ENCODE measurements at places on chromosomes 5 and 9.

DNA sequence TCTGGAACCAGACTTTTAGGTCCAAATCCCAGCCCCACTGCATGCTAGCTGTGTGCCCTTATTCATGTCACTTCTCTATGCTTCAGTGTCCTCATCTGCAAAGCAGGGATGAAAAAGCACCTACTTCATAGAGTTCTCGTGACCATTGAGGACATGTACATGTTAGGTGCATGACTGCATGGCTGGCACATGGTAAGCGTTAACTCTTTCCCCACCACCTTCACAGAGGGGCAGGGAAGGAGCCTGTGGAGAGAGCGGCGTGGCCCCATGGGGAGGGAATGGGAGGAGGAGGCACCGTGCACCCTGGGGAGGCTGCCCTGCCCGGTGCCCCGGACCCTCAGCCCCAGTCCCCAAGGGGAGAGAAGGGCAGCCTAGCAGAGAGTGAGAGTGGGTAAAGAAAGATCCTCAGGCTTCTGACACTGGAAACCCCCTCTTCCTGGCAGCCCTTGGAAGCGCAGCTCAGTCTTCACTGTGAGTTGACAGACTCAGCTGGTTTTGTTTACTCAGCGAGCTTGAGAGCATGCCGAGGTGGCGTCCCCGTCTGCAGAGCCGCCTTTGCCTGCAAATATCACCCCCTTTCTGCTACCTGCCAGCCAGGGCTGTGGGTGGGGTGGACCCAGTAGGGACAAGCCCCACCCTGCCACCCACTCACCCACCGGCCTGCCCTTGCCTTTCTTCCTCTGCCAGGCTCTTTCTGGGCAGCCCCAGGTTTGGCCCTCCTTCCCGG lies 10.6 kb upstream of the ANGPTL2 start:
- no peak for DNase-seq

- DNase-seq, result no peak
Observed at GRCh38 chr5:17287501-17288155, 70.2 kb downstream of the BASP1 start.

GRCh38 chr5:98750693-98751092 lies 22.8 kb upstream of the RGMB start:
- DNase-seq, result no peak

- no peak for DNase-seq
Observed at GRCh38 chr9:1877951-1878350, 137.2 kb upstream of the SMARCA2 start.

DNA sequence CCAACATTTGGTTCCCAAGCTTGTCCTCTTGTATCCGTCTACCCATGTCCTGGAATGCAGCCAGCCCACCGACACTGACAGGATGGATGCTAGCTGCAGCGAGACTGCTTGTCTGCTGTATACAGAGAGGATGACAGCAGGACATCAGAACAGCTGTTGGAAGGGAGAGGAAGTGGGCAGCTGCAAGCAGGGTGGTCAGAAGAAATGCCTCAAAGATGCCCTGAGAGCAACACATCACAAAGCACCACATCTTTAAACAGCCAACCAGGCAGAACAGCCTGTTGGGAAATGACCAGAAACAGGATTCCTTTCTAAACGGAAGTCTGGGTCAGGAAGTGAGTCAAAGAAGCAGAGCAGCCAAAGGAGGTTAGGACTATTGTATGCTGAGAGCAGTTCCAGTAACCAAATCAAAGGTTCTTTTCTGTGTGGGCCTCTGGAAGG lies 219.1 kb downstream of the NDUFS4 start:
- DNase-seq, result no peak

- DNase-seq, result no peak
Observed at GRCh38 chr5:147448766-147449165, 61.1 kb downstream of the DPYSL3 start.

DNA sequence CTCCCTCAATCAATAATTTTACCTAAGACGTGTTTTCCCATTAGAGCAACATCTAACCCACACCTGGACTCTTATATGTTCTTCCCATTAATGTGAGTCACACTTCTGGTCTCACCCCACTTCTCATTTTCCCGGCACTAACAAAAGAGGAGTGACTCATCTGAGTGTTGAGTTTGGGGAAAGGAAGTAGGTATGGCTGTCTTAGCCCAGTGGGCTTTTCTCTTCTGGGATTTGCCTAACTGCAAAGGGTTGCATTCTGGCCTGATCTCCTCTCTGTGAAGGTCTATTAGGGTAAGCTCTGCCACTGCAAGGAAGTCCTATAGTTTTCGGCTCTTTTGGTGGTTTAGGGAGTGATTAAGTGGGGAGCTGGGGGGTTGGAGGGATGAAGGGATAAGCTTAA lies 195.6 kb downstream of the KIAA0825 start:
- no peak for DNase-seq

- DNase-seq, result no peak
Observed at GRCh38 chr5:178476972-178477754, 113.0 kb downstream of the COL23A1 start.

- DNase-seq, result no peak
Observed at GRCh38 chr5:77117161-77117560, 30.1 kb upstream of the ZBED3 start.

DNA sequence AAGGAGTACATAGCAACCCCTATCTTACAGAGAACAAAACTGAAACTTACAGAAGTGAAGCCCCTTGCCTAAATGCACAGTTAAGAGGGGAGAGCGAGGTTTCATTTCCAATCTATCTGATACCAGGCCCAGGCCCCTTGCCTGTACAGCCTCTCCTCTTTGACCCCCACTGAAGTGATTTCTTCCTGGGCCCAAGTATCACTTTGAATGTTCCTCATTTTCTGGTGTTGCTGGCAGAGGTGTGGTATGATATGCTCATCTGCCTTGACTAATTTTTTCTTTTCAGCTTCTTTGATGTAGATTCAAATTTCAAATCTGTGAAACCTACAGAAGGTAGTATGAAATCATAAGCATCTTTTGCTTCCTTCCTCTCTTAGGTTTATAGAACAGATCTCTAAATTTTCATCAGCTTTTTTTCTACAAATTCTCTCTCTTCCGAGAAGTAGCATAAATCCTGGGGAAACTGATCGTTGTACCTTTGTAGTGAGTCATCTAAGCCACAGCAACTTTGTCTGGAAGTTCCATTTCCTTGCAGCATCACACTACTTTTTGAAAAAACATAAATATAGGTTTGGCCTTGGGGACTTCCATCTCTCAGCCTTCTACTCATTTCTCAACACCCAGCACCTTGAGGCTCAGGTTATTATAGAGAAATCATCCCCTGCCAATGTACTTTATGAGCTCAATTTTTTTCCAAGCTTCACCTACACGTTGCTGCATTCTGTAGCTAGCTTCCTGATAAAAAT lies 402.4 kb upstream of the PTGER4 start:
- no peak for DNase-seq

DNA sequence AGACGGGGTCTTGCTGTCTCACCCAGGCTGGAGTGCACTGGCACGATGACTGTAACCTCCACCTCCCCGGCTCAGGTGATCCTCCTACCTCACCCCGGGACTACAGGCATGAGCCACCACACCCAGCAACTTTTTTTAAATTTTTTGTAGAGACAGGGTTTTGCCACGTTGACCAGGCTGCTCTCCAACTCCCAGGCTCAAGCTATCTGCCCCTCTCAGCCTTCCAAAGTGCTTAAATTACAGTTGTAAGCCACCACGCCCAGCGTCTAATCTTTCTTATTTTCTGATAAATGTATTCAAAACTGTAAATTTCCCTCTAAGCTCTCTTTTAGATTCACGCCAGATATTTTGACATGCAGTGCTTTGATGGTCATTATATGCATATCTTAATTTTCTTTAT lies 10.3 kb downstream of the FRRS1L start:
- DNase-seq, result no peak

DNA sequence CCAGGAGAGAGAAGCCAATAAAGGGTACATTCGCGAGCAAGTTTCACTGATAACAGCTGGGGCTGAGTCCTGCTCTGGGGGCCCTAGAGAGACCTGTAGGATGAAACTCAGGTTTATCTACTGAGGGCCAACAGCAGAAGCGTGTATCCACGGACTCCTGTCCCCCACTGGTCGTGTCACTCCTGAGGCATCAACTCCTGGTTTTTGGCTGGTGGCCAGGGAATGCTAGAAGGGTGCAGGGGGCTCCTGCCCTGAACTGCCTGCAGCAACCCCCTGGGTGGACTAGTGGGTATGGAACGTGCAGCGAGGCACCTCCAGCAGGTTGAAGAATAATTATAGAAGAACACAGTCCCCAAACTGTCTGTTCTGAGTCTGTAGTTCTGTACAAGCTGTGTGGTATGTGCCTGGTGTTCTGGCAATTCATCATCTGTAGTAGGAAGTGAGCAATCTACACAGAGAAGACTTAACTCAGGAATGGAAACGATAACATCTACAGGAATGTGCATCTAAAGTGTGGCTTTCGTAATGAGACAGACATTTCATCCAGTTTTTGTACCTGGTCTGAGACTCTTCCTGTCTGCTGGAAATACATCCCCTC lies 64.5 kb upstream of the GNA14 start:
- no peak for DNase-seq

DNA sequence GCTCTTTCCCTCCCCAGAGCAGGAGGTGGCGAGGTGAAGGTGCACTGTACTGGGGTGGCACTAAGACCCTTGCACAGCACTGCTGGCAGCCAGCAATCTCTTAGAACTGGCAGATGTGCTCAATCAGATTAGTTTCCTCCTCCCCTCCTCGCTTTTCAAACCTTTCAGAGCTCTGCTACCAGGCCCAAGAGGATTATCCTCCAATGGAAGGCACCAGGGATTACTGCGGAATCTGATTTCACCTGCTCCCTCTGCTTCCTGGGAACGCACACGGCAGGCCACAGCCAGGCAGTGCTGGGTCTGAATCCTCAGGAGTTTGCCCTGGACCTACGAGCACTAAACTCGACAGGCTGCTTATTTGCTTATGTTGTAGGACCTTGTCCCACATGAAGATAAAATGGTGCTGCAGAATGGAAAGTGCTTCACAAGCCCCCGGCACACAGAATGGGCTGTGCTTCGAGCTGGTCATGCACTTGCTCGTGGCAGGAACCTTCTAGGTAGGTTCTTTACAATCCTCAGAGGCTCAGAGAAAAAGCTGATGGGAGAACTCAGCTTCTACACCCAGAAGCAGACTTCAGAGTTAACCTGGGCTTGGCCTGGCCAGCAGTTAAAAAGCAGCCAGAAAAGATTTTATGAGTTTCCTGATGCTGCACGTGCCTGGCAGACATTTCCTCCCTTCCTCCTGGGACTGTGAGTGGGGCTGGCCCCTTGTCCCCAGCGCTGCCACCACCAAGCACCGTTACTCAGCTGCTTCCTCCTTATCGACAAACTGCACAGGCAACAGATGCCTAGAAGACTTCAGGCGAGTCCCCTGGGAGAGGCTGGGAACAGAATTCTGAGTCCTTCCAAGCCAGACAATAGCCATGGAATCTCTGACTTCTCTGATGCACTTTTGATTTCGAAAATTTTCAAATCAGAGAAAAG lies 33.1 kb downstream of the FABP6 start:
- no peak for DNase-seq

- no peak for DNase-seq
Observed at GRCh38 chr9:4495537-4495936, 5.3 kb downstream of the SLC1A1 start.

GRCh38 chr5:170388818-170389549 lies at the start of gene KCNMB1:
TSS of gene KCNMB1 (minus strand) at chr5:170389367. CDS start at chr5:170385447, 3,920 bp downstream.
- DNase-seq, result no peak
